Left forelimb (tissue), 1 donor: ENCODE measurements at places on chromosomes 13 and 19.

DNA sequence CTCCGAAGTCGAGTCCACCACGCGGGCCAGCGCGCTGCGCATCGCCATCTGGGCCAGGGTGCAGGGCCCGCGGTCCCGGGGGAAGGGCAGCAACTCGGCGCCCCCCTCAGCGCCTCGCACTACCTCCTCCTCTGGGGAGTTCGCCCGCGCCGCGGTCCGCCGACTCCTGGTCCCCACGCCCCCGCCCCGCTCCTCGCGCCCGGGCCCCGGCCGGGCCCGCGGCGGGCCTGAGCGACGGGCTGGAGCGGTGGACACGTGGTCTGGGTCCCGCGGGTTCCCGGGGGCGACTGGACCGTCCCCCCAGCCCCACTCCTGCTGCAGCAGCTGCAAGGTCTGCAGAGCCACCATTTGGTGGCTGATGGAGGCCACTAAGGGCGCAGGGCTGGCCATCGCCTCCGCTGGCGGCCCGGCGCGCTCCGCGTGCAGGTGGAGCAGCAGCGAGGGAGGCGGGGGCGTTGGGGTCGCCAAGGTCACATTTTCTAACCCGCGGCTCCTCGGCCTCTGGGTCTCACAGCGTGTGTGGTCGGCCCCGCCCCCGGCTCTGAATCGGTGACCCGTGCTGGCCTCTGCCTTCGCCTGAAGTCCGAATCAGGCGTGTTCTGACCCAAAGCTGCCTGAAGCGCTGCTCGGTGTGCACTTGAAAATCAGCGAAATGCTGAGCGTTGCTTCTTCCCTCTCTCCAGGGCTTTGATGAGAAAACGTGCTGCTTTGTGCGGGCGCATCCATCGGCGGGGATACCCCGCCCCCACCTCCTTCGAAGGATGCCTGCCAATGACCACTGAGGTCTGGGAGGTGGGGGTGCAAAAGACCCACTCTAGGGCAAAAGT lies at the start of gene DLEU7:
TSS of gene DLEU7 (minus strand) at position 436 of the 827 bp plus-strand sequence. CDS start at position 390, 46 bp downstream.
- DNase-seq = peak; percentile 69

- no peak for DNase-seq
Observed at GRCh38 chr19:32387701-32388392, 17.7 kb upstream of the DPY19L3 start.

- no peak for DNase-seq
Observed at GRCh38 chr13:40433577-40433976, 232.9 kb downstream of the FOXO1 start.

- DNase-seq = no peak
Observed at GRCh38 chr13:77985866-77986636, 67.4 kb upstream of the EDNRB start.

DNA sequence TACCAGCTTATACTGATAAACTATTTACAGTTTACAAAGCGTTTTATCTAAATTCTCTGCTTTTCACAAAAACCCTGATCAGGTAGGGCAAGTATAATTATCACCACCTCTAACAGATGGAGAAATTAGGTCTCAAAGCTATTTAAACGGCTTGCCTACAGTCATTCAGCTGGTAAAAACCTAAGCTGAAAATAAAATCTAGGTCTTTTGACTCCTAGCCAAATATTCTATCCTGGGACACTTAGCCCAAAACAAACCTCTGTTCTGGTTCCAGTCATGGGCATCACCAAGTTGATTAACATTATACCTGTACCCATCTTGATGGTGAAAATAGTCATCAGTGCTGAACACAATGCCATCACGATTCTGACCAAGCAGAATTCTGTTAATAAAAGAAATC lies 11.4 kb downstream of the N4BP2L2 start:
- DNase-seq = no peak

DNA sequence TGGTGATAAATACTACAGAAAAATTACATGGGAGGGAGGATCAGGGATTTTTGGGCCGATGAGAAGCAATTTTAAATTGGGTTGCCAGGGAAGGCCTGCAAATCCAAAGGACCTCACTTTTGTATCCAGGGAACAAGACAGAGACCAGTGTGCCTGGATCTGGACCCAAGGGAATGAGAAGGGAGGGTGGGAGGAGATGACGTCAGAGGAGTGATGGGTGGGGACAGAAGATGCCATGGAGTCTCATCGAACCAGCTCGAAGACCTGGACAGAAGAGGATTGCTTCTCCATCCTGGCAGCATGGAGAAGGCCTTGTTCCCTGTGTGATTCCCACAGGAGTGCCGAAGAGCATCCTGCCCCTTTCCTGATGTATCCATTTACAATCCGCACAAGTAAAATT lies 68.9 kb downstream of the ITGBL1 start:
- no peak for DNase-seq

- DNase-seq = no peak
Observed at GRCh38 chr19:29796173-29796573, 15.6 kb upstream of the CCNE1 start.

- peak; percentile 78 for DNase-seq
Observed at GRCh38 chr13:30463787-30464495, 1.8 kb downstream of the HMGB1 start.

DNA sequence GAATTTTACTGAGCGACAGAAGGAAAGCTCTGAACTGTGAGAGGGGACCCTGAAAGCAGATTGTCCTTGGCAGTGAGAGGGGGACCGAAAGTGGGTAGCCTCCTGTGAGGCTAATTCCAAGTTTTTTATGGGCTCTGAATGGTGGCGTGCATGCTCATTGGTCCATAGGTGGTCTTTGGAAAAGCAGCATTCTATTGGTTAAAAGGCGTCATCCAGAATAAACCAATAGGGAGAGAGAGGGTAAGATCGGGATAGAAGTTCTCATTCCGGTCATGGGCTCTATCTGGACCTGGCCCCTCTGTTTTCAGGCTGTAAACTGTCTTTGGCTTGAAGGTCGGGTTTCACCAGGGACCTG lies 539.8 kb upstream of the PCDH9 start:
- no peak for DNase-seq

DNA sequence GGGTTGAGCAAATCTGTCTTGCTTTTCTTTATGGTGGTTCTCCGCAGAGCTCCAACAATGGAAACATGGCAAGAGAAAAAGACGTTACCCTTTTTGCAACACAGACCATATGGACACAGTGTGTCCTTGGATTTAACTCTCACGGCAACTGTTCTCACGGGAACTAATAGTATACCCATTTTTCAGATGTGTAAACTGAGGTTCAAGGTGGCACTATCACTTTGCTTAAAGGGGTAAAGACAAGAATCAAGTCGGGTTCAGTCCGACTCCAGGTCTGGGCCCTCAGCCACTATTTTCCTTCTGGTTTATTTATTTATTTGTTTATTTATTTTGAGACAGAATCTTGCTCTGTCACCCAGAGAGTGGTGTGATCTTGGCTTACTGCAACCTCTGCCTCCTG lies 176.0 kb downstream of the CACNA1A start:
- DNase-seq = no peak
